CD4-positive, alpha-beta T cell treated with Interleukin-10 for 1 hour (primary cell): ENCODE measurements at places on chromosomes 3 and 15.

DNA sequence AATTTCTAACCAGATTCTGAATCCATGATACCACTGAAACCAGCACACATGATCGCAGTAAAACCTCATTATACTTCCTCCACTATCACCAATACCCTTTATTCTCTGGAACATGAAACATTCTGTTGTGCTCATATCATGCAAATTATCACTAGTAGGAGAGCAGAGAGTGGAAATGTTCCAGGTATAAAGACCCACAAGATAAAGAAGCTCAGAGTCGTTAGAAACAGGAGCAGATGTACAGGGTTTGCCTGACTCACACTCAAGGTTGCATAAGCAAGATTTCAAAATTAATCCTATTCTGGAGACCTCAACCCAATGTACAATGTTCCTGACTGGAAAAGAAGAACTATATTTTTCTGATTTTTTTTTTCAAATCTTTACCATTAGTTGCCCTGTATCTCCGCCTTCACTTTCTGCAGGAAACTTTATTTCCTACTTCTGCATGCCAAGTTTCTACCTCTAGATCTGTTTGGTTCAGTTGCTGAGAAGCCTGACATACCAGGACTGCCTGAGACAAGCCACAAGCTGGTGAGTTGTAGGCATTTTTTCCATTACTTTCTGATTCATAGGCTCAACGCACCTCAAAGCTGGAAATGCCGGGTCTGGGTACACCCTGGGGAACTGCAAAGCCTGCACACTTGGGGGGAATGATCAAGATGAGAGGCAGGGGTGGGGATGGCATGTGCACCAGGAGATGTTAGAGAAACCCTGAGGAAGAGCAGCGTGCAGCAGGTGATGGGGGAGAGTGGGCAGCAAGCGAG, at the start of gene CCR2:
Gene CCR2 (plus strand): TSS at position 465 of the 764 bp plus-strand sequence. CDS start 3,417 bp downstream, outside the sequence.
- DNase-seq, result no peak

- DNase-seq, result no peak
Measured at GRCh38 chr3:175411405-175411804, 552.3 kb downstream of the NAALADL2 start.

GRCh38 chr3:138775254-138775595, 59.5 kb downstream of the PIK3CB start:
- no peak for DNase-seq

DNA sequence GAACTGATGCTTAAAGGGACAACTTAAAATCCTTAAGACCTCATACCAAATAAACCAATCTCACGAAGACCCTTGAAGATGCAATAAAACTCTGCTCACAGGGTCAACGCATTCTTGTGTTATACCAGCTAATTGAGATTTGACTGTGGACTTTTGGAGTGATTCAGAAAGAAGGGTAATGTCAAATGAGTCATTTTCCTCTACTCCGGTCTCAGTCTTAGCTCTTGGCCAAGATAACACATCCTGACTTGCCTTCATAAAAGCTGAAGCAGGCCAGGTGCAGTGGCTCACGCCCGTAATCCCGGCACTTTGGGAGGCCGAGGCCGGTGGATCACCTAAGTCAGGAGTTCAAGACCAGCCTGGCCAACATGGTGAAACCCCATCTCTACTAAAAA, 3.8 kb downstream of the PKM start:
- DNase-seq, result peak; percentile 34

DNA sequence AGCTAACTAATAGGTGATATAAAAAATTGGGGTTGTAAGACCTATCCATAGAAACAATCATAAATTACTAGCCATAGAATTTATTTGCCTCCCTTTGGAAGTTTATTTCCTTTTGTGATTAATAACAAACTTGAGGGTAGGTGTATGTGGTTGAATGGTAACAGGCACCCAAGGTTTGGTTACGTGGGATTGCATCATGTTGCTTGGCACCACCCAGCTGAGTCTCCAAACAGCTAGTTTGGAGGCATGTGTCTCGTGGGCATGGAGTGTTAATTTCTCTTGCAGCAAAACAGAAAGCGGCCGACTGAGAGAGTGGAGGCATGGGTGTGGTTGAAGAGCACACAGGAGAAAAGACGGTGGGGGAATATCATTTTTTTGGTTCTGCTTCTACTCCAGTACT, 441.4 kb downstream of the CNTN4 start:
- no peak for DNase-seq

DNA sequence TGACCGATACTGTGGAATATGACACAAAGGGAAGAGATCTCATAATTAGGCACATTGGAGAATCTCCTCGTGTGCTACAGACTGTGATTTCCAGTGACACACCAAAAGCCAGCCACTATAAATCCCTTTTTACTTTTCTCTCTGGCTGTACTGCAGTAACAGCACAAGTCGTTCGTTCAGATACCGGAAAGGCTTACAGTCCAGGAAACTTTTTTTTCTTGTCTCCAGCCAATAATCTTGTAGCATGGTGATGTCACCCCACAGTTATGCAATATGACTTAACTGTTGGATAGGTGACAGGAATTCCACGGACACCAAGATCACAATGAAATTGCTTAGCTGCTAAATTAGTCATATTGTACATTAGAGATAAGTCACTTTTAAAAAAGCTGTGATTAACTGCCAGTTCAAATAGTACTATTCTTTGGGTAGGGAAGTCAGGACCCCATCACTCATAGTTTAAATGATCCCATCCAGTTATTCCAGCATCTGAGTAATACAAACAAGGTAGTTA, 36.3 kb upstream of the TSC22D2 start:
- no peak for DNase-seq

GRCh38 chr3:141266797-141267555, 35.4 kb downstream of the PXYLP1 start:
- DNase-seq, result peak; percentile 39

DNA sequence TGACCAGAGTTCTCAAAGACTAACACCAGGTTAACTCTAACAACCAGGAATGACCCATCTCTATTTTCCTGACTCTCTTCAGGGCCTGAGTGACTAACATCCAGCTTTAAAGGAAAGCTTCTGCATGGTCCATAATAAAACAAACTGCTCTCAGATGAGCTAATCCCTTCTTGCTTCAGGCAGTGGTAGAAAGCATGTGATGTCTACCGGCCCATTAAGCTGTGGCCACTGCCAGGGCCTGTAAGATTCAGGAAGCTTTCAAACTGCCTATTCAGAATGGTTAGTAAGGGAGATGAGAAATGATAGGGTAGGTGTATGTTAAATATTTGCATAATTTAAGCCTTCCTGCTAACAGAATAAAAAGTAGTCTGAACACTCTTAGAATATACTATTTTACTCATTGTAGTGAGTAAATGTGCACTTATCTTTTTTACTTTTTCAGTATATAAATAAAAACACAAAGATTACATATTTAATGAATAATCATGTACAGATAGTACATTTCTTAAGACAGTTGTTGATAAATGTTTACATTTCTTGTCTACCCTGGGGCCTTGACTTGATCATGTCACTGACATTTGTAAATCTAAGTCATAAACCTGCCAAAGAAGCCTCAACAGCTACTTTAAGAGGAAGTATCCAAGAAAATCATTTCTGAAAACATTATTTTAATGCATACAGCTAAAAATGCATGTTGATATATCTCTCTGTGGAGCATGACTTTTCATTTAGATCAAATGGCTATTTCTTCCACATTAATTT, 222.0 kb downstream of the MCTP2 start:
- DNase-seq, result no peak

GRCh38 chr3:136937851-136938250, 19.9 kb upstream of the IL20RB start:
- DNase-seq, result no peak

GRCh38 chr15:25664761-25665160, 198.4 kb downstream of the ATP10A start:
- DNase-seq, result no peak

DNA sequence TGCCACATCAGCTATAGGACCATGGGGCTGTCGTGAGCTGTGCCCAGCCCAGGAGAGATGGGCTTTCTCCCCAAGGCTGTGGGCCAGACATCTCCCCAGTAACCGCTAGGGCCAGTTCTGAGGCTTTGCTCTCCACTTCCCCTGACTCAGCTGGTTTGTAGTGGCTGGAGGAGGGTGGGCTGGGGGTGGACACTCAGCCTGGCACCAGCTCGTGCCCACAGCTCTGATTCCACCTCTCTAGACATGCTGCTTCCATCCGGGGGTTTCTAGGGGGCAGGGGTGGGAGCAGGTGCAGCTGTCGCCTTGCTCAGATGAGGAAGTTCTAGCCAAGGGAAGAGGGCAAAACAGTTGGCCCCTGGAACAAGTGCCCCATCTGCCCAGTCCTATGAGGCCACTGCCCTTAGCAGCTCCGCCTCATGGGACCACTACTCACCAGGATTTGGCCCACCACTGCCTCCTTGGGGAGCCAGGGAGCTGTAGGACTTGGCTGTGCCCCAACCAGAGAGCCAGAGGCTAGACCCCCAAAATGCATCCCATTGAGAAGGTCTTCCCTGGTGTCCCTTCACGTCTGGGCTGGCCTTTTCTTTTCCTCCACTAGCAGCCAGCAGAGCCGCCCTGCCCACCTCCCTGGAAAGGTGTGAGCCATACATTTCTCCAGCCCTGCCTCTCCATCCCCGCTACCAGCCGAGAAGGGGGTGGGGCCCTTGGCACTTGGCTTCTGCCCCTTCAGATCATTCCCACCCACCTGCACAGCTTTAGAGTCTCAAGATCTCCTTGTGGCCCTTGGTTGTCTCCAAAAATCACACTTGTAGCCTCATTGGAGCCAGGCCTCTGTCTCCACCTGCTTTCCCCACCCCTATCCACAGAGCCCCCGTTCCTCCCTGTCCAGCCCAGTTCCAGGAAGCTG, 9.9 kb downstream of the GLYCTK start:
- no peak for DNase-seq
